ENCODE measurements at places on chromosomes 16 and 17. TPM values are rescaled to one million over a fixed set of nuclear protein-coding genes. Genes with fewer than 3 reads are reported as not detected.
A peak's percentile ranks its signal among the peaks of the same experiment; 100 is the strongest.

DNA sequence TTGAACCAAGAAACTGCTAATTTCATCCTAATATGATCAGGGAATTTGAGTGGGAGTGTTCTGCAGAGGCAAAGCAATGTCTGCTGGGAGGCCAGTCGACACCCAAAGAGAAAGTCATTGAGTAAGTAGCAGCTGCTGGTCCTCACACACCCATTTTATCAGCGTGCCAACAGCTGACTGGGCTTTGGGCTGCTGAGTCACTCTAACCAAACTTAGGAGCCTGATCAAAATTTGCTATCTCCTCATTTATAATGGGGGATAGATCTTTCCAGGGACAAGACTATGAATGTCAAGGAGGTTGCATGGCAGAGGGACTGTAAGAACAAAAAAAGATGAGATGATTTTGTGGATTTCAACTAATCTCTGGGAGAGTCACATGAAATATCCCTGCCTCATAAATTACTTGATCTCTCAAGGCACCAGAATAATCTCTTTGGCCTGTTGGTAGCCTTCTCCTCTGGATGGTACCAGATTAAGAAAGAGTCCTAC, 32.9 kb downstream of the CPSF4L start:
- H3K36me3 ChIP-seq, result no peaks in the 10 kb centered on the region
- peak; percentile 38 for DNase-seq
- H3K4me3 ChIP-seq, result no peak overlapping the region
- H3K4me1 ChIP-seq, result peaks cover 12% of the 10 kb centered on the region

- no peaks in the 10 kb centered on the region for H3K27me3 ChIP-seq
- peaks cover 22% of the 10 kb centered on the region for H3K4me1 ChIP-seq
- H3K36me3 ChIP-seq, result peaks cover 3% of the 10 kb centered on the region
- H3K27ac ChIP-seq, result peak overlapping the region; percentile 97
Measured at GRCh38 chr17:4950075-4950745, 709 bp upstream of the ENO3 start.

GRCh38 chr17:44200478-44201155, 933 bp upstream of the ATXN7L3 start:
- peak overlapping the region; percentile 85 for H3K27ac ChIP-seq
- H3K27me3 ChIP-seq, result no peaks in the 10 kb centered on the region
- DNase-seq, result no peak
- H3K4me3 ChIP-seq, result peak overlapping the region; percentile 92

CCDC137 gene
- total RNA-seq, result 10.8 TPM

DNA sequence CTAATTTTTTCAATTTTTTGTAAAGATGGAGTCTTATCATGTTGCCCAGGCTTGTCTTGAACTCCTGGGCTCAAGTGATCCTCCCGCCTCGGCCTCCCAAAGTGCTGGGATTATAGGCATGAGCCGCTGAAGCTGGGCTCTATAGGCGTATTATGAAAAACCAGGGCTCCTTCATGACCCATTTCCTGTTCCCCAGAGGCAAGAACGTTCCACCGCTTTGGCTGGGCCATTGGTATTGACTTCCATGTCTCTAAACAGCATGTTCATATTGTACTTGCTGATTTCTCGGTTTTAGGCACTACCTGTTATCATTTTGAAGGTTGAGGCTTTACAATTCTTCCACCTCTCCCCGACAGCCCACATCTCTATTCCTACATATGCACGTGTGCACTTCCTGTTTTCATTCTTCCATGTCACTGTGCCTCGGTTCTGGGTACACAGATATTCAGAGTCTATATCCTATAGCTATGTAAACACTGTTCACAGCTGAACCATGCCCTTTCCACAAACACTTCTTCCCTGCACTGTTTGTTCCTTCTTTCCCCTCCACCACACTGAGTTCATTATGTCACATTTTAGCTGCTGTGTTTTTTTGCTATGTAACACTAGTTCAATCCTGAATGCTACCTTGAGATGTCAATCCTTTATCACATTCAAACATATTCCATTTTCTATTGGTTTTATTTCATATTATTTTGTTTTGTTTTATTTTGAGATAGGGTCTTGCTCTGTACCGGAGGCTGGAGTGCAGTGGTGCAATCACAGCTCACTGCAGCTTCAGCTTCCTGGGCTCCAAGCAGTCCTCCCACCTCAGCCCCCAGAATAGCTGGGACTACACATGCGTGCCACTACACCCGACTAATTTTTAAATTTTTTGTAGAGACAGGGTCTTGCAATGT, 16.8 kb upstream of the MAPK3 start:
- no peaks in the 10 kb centered on the region for H3K27me3 ChIP-seq
- H3K27ac ChIP-seq, result no peak overlapping the region
- H3K4me3 ChIP-seq, result no peak overlapping the region
- H3K4me1 ChIP-seq, result no peaks in the 10 kb centered on the region
- no peaks in the 10 kb centered on the region for H3K36me3 ChIP-seq
- DNase-seq, result no peak

NOXO1 gene
- not detected for total RNA-seq

GRCh38 chr17:45221081-45222013, at the start of gene FMNL1:
Gene FMNL1, plus strand, starts transcription at chr17:45221885. Its CDS starts 240 bp downstream, at chr17:45222125.
- H3K4me1 ChIP-seq, result no peaks in the 10 kb centered on the region
- peak within 1 kb of the TSS; percentile 27 for H3K27ac ChIP-seq
- H3K36me3 ChIP-seq, result no peaks in the 10 kb centered on the region
- no peaks in the 10 kb centered on the region for H3K27me3 ChIP-seq
- H3K4me3 ChIP-seq, result peak within 1 kb of the TSS; percentile 70

- H3K4me3 ChIP-seq, result no peak overlapping the region
- DNase-seq, result no peak
- H3K4me1 ChIP-seq, result no peaks in the 10 kb centered on the region
- H3K27ac ChIP-seq, result no peak overlapping the region
Measured at GRCh38 chr16:52350031-52350642, 196.8 kb downstream of the TOX3 start.

DNA sequence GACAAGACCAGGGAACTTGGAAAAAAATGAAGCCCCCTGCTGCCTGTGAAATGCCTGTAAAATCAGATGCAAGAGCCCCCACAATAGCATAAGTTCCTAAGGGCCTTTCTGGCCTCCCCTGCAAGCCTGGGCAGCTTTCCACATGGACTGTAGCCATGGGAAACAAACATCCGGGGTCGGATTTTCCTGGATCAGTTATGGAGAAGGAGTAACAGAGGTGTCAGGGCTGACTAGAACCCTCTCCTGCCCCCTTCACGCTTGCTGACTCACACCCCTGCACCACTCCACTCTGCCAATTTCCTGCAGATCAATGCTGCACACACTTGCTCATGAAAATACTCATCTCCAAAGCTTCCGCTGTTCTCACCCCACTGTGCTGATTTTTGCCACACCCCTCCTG, 258.6 kb downstream of the CBLN1 start:
- no peaks in the 10 kb centered on the region for H3K27me3 ChIP-seq
- no peaks in the 10 kb centered on the region for H3K36me3 ChIP-seq
- H3K27ac ChIP-seq, result no peak overlapping the region
- H3K4me3 ChIP-seq, result no peak overlapping the region
- DNase-seq, result no peak

DNA sequence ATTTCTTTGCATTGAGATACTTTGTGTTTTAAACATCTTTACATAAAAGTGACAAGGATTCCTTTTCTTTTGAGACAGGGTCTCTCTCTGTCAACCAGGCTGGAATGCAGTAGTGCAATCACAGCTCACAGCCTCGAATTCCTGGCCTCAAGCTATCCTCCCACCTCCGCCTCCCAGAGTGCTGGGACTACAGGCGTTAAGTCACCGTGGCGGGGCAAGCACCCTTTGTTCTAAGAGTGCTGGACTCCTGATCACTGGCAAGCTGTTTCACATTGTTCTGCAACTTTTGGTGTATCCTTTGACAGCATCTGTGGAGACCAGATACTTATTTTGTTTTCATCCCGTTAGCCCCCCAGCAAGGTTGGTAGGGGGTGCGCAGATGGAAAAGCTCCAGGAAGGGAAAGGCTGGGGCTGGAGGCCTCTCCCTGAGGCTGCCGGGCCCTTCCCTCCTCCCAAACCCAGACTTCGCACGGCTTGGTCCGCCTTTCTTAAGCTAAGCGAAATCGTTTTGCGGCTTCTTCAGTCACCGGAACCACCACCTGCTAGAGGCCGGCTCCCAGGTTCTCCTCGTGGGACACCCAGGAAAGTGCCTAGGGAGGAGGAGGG, 1.1 kb downstream of the ST6GALNAC2 start:
- no peaks in the 10 kb centered on the region for H3K36me3 ChIP-seq
- H3K4me3 ChIP-seq, result peak overlapping the region; percentile 78
- H3K4me1 ChIP-seq, result peaks cover 12% of the 10 kb centered on the region
- H3K27me3 ChIP-seq, result no peaks in the 10 kb centered on the region
- no peak for DNase-seq
- H3K27ac ChIP-seq, result no peak overlapping the region

DNA sequence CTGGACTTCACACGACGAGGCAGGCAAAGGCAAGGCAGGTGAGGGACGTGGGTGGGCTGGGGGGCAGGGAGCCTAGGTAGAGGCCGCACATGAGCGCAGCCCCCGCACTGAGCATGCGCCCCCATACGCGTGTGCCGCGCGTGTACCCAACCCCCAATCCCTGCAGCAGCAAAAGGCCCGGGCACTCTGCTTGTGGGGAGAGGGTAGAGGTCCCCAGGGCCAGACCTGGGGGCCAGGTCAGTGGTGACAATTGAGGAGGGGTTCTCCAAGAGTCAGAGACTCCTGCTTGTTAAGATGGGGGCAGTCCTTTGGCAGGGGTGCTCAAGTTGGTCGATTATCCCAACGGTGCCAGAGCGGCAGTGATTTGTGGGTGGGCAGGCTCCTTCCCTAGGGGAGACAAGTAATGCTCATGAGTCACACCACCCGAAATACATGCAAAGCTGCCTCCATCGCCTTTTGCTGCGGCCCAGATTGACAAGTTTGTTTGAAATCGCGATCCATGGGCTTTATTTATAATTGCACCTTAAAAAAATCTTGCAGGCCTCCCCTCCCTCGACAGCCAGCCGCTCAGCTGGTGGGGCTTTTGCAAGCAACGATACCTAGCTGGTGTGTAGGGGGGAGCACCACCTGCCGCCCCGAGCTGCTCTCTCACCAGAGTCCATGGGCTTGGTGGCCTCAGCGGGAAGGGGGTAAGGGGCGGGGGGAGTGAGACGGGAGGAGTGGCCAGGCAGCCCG, 1.1 kb upstream of the GIT1 start:
- H3K36me3 ChIP-seq, result no peaks in the 10 kb centered on the region
- DNase-seq, result no peak
- no peaks in the 10 kb centered on the region for H3K27me3 ChIP-seq
- peak overlapping the region; percentile 79 for H3K4me3 ChIP-seq
- H3K27ac ChIP-seq, result peak overlapping the region; percentile 84

KIF18B gene
- total RNA-seq, result 2.0 TPM

SLC2A4 gene
- total RNA-seq, result 7.7 TPM

DNA sequence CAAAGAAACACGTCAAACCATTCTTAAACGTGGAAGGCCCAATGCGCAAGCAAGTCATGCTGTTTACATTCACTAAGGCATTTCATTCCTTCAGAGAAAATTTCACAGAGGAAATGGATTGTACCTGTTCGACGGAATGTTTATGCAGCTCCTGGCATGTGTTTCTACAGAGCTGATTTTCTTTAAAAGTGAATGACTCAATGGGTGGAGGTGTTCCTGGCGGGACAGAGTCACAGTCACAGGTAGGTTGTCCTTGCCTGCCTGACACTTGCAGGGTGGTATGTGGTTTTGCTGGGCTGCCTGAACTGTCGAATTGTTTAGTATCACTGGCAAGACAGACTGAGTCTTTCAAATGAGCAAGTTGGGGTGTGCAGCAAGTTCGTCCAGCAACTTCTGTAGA, 11.6 kb downstream of the PALB2 start:
- H3K4me1 ChIP-seq, result no peaks in the 10 kb centered on the region
- H3K27ac ChIP-seq, result no peak overlapping the region
- H3K27me3 ChIP-seq, result no peaks in the 10 kb centered on the region
- H3K4me3 ChIP-seq, result no peak overlapping the region
- no peak for DNase-seq
- H3K36me3 ChIP-seq, result peaks cover 28% of the 10 kb centered on the region

GRCh38 chr17:29619251-29619650, 3.5 kb downstream of the CORO6 start:
- no peaks in the 10 kb centered on the region for H3K36me3 ChIP-seq
- no peaks in the 10 kb centered on the region for H3K27me3 ChIP-seq
- DNase-seq, result no peak
- H3K27ac ChIP-seq, result no peak overlapping the region
- peaks cover 31% of the 10 kb centered on the region for H3K4me1 ChIP-seq

ZNF646 gene
- total RNA-seq, result 17.9 TPM

- H3K36me3 ChIP-seq, result peaks cover 27% of the 10 kb centered on the region
- no peaks in the 10 kb centered on the region for H3K27me3 ChIP-seq
- H3K4me3 ChIP-seq, result peak overlapping the region; percentile 19
- H3K4me1 ChIP-seq, result peaks cover 3% of the 10 kb centered on the region
- peak overlapping the region; percentile 49 for H3K27ac ChIP-seq
- DNase-seq, result no peak
Measured at GRCh38 chr16:31063843-31064611, 10.0 kb downstream of the ZNF668 start.

TLCD3B gene
- total RNA-seq, result not detected

DNA sequence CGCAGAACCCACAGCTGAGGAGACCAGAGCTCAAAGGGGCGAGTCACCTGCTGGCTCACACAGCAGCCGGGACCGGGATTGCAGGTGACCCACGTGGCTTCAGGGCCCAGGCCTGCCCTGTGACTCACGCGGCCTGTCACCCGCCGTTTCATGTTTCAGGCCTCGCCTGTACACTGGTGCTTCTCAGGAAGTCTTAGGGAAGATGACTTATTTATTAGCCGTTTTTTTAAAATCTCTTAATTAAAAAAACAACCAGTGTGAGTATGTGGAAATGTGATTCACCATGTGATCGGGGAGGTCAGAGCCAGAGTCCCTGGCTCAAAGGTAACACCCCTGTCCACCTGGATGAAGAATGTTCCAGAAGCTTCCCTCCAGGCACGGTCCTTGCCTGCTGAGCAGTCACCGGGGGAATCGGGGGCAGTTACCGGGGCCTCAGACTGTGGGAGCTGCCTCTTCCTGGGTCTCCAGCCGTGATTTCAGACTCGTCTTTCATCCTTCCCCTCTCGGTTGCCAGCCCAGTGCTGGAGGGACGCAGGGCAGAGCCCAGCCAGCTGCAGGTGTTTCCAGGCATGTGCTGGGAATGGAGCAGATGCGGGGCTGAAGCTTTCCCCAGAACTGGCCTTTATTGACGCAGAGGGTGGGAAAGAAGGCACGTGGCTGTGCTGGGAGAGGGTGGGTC, 49.3 kb downstream of the CMIP start:
- H3K36me3 ChIP-seq, result no peaks in the 10 kb centered on the region
- no peak for DNase-seq
- H3K4me1 ChIP-seq, result no peaks in the 10 kb centered on the region
- H3K4me3 ChIP-seq, result no peak overlapping the region
- no peaks in the 10 kb centered on the region for H3K27me3 ChIP-seq
- no peak overlapping the region for H3K27ac ChIP-seq

- H3K27me3 ChIP-seq, result no peaks in the 10 kb centered on the region
- H3K4me1 ChIP-seq, result peaks cover 34% of the 10 kb centered on the region
- DNase-seq, result peak; percentile 36
Measured at GRCh38 chr17:57861000-57861789, 11.4 kb upstream of the MRPS23 start.

GRCh38 chr17:79707931-79708891, 22.5 kb upstream of the ENPP7 start:
- no peaks in the 10 kb centered on the region for H3K27me3 ChIP-seq
- H3K4me1 ChIP-seq, result no peaks in the 10 kb centered on the region
- H3K27ac ChIP-seq, result no peak overlapping the region
- no peak for DNase-seq
- H3K36me3 ChIP-seq, result no peaks in the 10 kb centered on the region
- peak overlapping the region; percentile 38 for H3K4me3 ChIP-seq

DHRS7C gene
- total RNA-seq, result not detected

GRCh38 chr17:951325-952132, 28.0 kb downstream of the NXN start:
- peaks cover 31% of the 10 kb centered on the region for H3K4me1 ChIP-seq
- DNase-seq, result no peak
- H3K27me3 ChIP-seq, result no peaks in the 10 kb centered on the region
- H3K4me3 ChIP-seq, result peak overlapping the region; percentile 59
- H3K36me3 ChIP-seq, result no peaks in the 10 kb centered on the region

AKTIP gene
- total RNA-seq, result 59.5 TPM

All from thoracic aorta (tissue), 2 donors.